CD4-positive, alpha-beta T cell treated with Interleukin-6 for 4 hours (primary cell): ENCODE measurements at places on chromosomes 7 and 10.
A peak's percentile ranks its signal among the peaks of the same experiment; 100 is the strongest.

- DNase-seq: peak; percentile 47
Measured at GRCh38 chr10:119595676-119596515, 868 bp downstream of the TIAL1 start.

DNA sequence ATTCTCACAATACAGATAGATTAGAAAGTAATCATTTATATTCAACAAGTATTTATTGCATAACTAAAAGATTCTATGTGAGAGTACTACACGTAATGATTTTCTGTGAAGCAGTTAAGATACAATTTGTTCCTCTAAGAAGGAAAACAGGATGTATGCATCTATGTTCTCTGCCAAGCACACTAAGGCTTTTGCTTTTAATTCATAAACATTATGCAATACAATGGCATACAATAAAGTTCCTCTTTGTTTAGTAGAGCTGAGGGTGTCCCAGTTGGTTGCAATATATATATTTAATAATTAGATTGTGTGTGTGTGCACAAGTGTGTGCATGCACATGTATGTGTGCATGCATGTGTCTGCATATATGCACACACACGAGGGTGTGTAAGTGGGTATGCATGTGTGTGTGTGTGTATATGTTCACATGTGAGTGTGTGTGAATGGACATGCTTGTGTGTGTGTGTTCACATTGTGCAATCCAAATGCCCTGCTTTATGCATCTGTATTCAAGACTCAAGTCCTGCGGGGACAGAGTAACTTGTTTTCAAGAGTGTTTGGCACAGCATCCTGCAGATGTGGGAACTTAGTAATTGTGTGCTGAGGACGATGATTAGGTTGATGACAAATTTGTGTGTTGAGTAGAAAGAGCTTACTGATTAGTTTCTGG is 481.5 kb upstream of the KLF6 start:
- no peak for DNase-seq

GRCh38 chr7:68206946-68207485 is 1210.4 kb downstream of the TYW1 start:
- DNase-seq: no peak

GRCh38 chr7:47314728-47315607 is 266.9 kb downstream of the TNS3 start:
- no peak for DNase-seq

- no peak for DNase-seq
Measured at GRCh38 chr10:102599565-102600327, 44.5 kb upstream of the TRIM8 start.

GRCh38 chr10:129777687-129778086 is 186.4 kb downstream of the EBF3 start:
- DNase-seq: no peak

GRCh38 chr7:155337946-155338631 is 40.4 kb downstream of the INSIG1 start:
- DNase-seq: no peak

DNA sequence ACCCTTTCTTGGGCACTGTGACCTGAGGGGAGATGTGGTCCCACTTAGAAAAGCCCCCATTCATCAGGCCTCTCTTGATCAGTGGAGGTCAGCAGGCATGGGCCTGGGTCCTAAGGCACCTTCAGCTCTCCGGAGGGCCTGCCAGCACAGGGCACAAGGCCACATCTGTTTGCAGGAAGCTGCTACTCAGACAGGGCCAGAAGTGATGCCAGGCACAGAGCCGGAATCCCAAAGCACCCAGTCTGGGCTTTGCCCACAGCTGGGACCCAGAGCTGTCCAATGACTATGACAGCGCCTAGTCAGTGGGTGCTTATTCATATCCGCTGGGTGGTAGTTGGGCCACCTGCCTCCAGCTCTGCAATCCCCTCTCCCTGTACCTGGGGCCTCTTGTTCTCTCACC is 63.2 kb upstream of the ELN start:
- DNase-seq: no peak

DNA sequence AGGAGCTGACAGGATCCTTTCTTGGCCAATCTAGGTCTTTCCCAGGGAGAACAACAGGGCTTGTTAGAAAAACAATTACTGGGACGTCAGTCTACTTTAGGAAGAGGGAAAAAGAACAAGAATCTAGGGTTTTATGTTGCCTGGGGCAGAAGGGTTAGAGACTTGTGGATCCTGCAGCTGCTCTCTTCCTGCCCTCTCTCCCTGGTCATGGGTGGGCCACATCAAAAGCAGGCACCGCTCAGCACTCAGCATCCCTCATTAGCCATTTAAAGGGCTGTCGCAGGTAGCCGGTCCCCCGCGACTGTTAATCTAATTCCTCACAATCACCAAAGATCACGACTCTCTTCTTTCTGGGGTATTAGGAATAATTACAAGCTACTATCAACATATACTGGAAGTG is 631.9 kb downstream of the CALN1 start:
- DNase-seq: no peak

GRCh38 chr7:7882888-7883287 is 85.7 kb upstream of the GLCCI1 start:
- DNase-seq: no peak

- no peak for DNase-seq
Measured at GRCh38 chr10:67678335-67678974, 17.5 kb downstream of the CTNNA3 start.

DNA sequence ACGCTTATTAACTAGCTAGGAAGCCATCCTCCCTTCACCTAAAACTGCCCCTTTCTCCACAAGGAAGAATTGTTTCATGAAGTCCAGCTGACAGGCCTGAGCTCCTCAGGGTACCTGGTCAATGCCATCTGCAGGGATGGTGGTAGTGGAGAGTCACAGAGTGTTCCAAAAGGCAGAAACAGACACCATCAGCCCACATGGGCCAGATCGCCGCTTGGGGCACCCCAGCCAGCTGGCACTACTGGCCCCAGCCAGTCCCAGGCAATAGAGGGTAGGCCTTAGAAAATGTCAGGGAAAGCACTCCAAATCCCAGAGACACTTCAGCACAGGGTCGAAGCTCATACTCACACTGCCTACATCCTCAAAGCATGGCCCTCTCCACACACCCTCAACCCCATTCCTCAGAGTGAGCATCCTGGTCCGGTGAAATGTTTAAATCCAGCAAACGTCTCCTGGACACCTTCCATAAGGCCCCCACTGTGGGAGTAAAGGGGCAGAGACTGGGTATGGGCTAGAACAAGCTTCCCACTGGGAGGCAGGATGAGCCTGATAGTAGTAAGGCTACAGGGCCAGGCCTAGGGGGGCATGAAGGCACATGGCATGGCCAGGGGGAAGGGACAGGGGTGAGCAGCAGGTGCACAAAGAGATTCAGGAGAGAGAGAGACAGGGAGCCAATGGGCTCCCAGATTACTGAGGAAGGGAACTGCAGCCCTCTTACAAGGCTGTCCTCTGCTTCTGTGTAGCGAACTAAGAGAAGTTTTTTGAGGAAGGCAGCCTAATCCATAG is 1.9 kb downstream of the LRRC20 start:
- no peak for DNase-seq

DNA sequence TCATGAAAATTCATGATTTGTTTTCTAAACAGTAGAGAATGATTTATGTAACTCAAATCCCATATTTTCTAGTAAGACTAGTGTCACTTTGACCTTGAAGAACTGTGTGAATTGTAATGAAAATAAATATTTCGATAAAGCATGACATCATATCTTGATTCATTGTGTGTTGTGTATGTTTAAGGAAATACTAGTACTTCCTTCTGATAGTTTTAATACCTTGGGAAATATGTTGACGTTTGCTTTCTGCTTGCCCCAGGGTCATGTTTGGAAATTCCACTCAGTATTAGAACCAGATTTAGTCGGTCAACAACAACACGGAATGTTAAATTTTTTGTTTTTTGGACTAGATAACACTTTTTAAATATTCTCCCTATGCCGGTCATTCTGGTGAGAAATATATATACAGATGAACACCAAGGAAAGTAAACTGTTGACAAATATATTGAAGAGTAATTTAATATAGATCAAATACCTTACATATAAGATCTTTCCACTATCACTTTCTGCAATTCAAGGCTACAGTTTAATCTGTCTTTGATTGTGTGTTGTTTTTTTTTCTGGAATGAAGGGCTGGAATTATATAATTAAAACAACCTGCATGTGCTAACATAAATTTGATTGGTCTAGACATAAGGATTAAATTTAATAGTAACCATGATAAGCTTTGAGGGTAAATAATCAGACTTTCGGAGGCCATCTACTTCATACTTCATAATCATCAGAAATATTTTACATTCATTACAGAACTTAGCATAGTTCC is 126.2 kb downstream of the MDFIC start:
- DNase-seq: no peak

DNA sequence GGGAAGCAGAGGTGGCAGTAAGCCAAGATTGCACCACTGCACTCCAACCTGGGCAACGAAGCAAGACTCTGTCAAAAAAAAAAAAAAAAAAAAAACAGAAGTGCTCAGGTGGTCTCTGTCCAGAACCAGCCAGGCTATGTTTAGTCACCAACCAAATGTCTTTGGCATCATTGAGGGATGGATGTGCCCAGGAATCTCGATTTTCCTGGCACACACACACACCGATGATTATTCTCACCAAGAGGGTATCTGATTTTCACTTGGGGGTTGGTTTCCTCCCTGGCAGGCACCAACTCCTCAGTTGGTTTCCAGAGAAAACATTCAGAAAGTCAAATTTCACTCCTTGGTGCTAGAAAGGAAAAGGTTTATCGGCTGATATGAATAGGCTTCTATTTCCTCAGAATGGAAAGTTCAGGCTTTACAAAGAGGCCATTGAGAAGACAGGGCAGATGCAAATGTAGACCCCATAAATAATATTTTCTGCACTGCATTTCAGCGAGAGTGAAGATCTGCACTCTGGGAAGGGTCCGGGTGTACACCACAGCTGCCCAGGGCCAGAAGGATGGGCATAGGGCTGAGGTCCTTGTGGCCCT is 154.8 kb downstream of the TNS3 start:
- DNase-seq: no peak
